D721Med (cell line): ENCODE measurements at places on chromosomes 16 and 17.

GRCh38 chr17:62668091-62668804, 40.8 kb downstream of the MRC2 start:
- DNase-seq: no peak

- DNase-seq: no peak
These were observed 428 bp downstream of the PHF12 start for GRCh38 chr17:28950752-28951427.

- no peak for DNase-seq
These were observed 6.3 kb upstream of the MMP28 start for GRCh38 chr17:35801583-35802224.

GRCh38 chr16:49012961-49013726, 268.5 kb downstream of the CBLN1 start:
- DNase-seq: no peak

- DNase-seq: no peak
These were observed 5.7 kb upstream of the VAT1L start for GRCh38 chr16:77782694-77783093.
